NCI-H345 (cell line): ENCODE measurements at places on chromosomes 16 and 17.

DNA sequence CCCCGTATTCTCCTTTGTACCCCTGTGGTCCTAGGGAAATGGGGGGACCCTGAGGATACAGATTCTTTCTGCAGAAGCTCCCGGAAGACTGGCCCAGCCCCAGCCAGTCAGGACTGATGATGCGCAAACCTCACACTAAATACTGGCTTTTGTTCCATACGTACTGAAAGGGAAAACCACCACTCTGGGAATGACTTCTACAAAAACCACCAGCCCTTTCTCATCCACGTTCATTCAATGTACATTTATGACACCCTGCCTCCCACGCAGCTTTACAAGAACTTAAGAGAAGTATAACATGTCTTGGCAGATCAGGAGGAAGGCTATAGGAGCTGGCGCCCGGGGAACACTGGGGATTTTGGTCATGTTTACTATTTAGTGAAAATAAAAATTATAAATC is 70.6 kb downstream of the MARCHF10 start:
- DNase-seq: no peak

GRCh38 chr17:78759203-78759968 is 22.7 kb downstream of the CYTH1 start:
- DNase-seq: peak; percentile 81

DNA sequence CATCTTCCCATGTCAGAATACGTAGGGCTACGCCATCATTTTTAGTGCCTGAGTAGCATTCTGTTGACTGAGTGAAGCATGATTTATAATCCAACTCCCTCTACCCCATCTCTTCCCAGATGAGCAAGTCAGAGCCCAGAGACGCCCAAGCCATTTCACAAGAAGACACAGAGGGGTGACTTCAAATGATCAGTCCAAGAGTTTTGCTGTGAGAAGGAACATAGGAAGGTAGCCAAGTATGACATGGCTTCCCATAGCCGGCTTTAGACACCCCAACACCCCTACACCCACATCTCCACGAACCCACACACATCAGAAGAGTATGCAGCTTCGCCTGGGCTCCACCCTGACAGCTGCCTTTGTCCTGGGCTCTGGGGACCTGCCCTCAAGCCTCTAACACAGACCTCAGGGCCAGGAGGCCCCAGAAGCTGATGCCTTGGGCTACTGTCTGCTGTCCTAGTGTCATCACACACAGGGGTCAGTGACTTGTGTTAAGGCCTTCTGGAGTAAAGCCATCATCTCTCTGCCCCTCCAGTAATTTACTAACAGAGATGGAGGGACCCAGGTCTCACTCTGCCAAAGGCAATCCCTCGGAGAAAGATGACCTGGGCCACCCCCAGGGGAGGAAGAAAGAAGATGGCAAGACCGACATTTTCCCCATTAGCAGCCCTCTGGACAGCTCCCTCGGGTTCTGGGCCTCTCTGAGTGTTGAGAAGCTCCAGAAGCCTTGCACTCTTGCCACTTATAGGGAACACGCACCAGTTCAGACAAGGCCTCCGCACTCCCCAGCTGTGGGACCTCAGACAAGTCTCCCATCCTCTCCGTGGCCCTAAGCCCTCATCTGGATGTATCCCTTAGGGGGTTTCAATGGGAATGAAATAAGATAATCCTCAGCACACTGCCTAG is 38.7 kb upstream of the MRPS23 start:
- no peak for DNase-seq

- DNase-seq: no peak
These were observed 10.5 kb upstream of the TSPOAP1 start for GRCh38 chr17:58338841-58339754.

GRCh38 chr16:23856251-23856709 is 20.5 kb downstream of the PRKCB start:
- DNase-seq: no peak
